ENCODE measurements at places on chromosomes 1 and 21.

GRCh38 chr1:44694863-44695478 is 20.5 kb downstream of the ARMH1 start:
- no peak for DNase-seq

DNA sequence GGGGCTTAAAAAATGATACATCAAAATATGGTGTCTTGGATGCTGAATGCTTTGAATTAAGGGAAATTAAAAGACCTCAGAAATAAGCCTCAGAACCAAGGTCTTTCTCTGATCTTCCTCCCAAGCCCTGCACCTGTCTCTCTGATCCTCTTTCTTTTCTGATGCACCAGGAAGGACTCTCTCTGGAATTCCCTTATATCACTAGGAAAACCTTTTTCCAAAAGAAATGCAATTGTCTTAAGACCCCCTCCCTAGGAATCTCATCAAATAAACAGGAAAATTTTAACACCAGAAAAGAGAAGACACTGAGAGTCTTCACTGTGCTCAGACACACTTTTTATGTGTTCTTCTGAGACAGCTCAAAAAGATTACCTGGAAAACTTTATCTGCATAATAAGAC is 159.5 kb upstream of the PTBP2 start:
- no peak for DNase-seq

DNA sequence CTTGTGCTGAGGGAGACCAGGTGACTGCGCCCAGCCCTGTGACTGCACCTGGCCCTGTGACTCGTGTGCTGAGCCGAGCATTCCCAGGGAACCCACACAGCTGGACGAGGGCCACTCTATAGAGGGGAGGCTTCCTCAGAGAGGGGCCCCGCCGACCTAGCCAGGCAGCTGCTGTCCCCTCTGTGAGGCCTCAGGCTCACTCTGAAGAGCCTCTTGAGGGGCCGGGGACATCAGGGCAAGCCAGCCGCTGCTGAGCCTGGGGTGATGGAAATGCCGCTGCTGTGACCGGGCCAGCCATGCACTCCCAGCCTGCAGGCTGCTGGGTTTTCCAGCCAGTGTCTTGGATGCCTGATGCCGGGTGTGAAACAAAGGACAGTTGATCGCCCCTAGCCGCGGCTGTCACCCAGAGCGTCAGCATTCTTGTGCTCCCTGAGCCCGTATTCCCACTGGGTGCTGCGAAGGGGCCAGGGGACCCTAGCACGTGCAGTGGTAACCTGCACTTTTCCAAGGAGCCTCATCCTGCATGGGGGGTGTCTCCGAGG is 17.5 kb downstream of the PFKL start:
- no peak for DNase-seq

GRCh38 chr21:16620786-16621320 is 891.1 kb downstream of the USP25 start:
- DNase-seq = no peak

DNA sequence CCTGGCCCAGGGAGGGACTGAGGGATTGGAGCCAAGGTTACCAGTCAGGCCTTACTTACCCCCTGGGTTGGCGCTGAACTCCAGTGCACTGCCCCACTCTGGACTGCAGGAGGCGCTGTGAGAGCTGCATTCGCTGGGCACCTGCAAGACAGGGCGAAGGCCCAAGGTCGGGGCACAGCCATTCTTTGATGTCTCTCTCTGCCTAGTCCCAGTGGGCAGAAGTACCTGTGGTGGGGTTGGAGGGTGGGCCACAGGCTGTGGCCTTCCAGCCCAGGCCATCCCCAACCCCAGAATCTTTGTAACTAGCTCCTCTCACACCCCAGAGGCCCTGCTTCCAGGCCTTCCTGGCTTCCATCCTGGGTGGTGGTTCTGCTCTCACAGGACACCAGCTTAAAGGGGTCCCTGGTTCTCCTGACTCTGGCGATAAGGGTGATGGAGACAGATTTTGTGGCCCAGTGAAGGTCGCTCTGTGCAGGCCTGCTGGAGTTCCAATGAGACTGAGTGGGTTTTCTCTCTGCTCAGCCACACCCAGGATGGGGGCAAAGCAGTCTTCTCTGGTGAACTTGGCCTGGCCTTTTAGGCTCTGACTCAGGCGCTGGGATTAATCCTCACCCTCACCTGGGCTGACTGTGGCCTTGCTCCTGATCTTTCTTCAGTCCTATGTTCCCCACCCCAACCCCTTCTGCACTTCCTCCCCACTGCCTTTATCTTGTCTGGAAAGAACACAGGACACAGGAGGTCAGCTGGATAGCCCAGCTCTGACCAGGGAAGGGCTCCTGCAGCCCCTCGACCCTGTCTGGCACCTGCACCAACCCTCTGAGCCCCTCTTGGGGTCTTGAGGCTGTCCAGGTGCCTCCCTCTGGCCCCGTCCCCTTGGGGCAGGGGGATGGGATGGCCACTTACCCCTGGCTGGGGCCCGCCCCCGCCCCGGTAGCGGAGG is 954 bp downstream of the MYOG start:
- DNase-seq = no peak

DNA sequence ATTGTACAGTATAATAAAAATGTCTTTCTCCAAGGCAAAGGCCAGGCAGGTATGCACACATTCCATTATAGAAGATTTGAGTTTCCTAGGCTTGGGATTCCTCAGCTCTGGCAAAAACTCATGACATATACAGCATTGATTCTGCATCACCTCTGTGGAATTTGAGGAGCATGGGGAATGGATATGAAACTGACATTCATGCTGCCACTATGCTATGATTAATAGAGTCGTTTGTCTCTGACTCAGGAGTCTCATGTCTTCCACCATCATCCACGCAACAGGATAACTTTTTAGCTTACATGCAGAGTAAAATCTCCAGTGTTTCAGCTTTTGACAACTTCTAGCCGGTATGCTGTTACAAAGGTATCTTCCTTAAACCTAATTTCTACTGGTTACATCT is 49.8 kb upstream of the ADORA3 start:
- DNase-seq = no peak

DNA sequence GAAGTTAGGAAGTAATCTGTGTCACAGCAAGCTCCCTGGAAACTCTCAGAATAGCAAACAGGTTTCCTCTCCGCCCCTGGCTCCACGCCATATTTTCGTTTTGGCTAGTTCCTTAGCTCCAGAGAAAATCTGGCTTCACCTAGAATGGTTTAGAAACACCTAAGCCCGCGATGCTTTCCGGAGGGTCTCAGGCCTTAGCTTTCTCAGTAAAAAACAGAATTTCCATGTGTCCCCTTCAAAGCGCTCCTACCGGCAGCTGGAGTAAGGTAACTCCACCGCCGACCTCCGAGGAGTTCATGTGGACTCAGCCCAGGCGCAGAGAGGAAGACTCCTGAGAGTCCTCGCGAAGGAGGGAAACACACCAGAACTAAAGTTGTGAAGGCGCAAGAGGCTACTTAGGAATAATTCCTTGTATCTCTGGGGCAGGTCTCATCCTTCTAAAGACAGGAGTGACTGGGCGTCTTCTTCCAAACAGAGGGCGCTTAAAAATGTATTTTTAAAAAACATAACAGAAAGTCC is 406 bp downstream of the KIAA0040 start:
- peak; percentile 43 for DNase-seq

GRCh38 chr1:171800342-171800741 is 18.9 kb downstream of the METTL13 start:
- no peak for DNase-seq

- no peak for DNase-seq
These were observed 48.5 kb upstream of the EDEM3 start for GRCh38 chr1:184803180-184803492.

DNA sequence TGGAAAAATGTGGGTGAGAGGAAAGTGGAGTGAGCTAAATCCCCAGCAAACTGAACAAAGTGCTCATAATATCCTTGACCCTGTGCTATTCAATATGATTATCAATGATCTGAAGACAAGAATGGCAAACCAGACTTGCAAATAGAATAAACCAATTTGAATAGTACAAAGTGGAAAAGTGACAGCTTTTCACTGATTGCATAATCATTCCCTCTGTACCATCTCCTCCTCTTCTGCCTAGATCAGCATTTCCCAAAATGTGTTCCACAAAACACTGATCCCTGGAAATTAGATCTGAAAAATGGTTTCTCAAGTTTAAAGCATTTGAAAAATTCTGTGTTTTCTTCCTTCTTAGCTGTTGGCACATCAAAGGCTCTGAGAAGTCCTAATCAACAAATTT is 8.1 kb downstream of the MTF1 start:
- no peak for DNase-seq

- no peak for DNase-seq
These were observed 1125.3 kb upstream of the ADGRL2 start for GRCh38 chr1:80675454-80675853.

GRCh38 chr1:115882913-115883902 is 42.3 kb upstream of the NHLH2 start:
- no peak for DNase-seq

DNA sequence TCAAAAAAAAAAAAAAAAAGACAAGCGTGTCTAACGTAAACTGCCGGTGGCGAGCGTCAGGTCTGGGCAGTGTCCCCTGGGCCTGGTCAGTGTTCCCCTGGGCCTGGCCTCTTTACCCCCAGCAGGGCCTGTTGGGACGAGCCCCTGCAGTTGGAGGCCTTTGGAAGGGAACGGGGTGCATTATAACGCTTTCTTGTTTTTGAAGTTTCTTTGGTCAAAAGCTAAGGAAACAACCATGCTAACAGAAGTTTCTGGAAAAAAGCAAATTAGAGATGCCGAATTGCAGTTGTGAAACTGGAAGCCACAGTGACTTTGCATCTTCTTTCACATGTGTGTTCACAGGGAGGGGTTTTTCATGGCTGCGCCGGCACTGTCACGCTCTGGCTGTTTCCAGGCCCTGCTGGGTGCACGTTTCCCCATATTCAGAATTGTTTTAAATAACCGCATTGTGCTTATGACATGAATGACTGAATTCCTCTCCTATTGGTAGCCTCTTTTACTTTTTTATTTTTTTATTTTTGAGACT is 16.0 kb downstream of the RRP1 start:
- peak; percentile 16 for DNase-seq

DNA sequence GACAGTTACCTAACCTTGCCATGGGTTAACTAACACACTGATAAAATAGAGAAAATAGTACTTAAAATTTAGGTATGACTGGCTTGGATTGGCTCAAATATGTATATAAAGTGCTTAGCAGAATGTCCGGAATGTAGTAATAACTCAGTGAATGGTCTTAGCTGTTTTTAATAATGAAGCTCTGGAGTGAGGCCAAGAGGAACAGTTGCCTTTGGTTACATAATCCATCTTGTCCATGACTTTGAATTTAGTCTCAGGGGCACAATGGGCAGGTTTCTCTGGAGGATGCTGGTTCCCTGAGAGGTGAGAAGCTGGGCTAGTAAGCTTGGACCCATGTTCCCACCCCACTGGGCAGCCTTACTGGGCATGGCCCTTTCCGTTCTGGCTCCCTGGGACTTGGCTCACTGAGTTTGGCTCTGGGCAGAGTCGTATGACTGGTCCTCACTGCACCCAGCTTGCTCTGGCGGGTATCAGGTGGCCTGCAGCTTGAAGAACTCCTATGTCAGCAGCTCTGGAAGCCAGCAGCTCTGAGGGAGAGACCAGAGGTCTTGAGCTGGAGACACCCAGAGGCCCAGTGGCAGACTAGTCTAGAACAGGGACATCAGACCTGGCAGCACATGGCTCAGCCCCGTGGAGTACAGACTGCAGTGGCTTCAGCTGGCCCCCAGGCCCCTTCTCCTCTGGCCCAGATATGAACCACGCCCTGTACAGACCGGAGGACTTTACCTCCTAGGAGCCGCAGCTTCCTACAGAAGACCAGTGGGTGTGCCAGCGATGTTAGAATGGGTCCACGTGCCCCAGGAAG is 40.4 kb downstream of the TENT5C start:
- no peak for DNase-seq

GRCh38 chr1:203513585-203514031 is 19.7 kb downstream of the OPTC start:
- no peak for DNase-seq

- DNase-seq = peak; percentile 39
These were observed 14.8 kb downstream of the MGST3 start for GRCh38 chr1:165645654-165646366.

GRCh38 chr1:13830616-13831280 is 130.8 kb downstream of the PRDM2 start:
- no peak for DNase-seq

- DNase-seq = no peak
These were observed 13.9 kb upstream of the C2CD2 start for GRCh38 chr21:41967708-41968107.

GRCh38 chr1:197388801-197389200 is 120.7 kb downstream of the CRB1 start:
- DNase-seq = no peak

DNA sequence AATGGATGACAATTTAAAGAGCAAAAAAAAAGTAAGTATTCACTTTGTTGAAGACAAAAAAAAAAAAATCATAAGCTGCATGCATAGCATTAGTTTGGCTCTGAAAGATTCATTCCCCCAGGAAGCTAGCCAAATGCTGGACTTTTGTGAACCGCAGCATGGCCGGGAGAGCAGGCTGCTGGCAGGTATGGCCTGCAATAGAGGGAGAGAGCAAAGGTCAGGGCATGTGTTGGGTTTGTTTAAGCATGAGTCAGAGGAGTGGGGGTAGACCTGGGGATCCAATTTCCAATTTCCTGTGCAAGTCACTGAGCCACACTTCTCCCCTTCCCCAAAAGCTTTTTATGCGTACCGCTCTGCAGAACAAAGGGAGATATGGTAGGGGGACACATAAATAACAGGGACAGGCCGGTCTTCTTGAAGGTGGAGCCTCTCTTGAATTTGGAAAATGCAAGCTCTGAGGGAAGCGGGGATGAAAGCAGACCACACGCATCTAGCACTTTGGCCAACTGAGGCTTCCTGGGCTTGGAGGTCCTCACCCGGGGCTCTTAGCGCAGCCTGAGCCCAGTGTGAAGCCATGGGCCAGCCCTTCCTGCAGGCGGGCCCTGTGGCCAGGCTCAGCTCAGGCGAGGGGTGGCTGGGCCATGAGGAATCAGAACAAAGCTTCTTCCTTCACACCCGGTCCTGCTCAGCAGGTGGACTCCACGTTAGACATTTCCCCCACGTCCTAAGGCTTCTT is 171.1 kb downstream of the TOMM20 start:
- DNase-seq = no peak

DNA sequence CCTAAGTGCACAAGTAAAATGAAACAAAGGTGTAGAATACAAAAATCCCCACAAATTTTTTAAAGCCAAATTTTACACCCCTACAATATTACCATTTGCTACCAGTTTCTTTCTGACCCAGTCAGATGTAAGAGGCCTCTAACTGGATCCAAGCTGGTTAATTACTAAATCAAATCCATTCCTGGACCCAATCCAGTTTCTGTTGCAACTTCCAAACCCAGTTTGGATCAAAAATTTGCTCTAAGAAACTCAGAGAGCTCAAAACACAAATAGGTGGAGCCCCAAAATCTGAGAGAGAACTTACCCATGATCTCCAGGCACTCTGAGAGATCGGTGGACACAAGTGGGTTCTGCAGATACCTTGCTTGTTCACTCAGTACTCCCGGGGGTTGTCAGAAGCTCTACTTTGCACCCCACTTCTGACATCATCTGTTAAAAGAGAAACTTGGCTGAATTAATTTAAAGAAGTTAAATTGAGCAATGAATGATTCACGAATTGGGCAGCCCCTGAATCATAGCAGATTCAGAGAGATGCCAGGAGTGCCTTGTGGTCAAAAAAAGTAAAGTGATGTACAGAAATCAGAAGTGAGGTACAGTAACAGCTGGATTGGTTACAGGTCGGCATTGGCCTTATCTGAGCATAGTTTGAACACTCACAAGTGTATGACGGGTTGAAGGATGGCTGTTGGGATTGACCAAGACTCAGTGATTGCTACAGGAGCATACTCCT is 448.0 kb downstream of the KCNT2 start:
- DNase-seq = no peak

- DNase-seq = no peak
These were observed 50.2 kb downstream of the CAPZB start for GRCh38 chr1:19435181-19435580.

GRCh38 chr1:108829498-108829916 is 27.4 kb downstream of the AKNAD1 start:
- DNase-seq = no peak

- DNase-seq = no peak
These were observed 225.7 kb downstream of the TOMM20 start for GRCh38 chr1:234902774-234903547.
